ENCODE measurements at places on chromosomes 6 and 20. TPM values are rescaled to one million over a fixed set of nuclear protein-coding genes. Genes with fewer than 3 reads are reported as not detected.

Gene PLAGL1
- total RNA-seq, result 52.1 TPM

Gene TREML1
- total RNA-seq, result not detected

DNA sequence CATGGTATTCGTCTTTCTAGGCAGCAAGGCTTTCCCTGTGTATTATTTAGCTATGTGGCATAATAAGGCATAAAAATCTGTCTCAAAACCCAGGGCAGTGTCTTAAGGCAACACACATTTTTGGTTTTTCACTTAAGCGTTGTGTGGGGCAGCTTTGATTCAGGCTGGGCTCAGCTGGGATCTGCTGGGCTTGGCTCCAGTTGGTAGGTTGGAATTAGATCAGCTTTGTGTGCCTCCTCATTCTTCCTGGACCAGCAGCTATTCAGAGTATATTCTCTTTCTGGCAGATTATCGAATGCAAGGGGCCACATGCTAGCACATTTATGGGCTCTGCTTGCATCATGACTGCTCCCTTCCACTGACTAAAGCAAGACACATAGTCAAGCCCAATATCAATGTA, 487.9 kb downstream of the RFPL4B start:
- no peak overlapping the region for H3K4me3 ChIP-seq
- no peaks in the 10 kb centered on the region for H3K36me3 ChIP-seq
- no peak overlapping the region for H3K27ac ChIP-seq
- H3K4me1 ChIP-seq, result no peaks in the 10 kb centered on the region
- DNase-seq, result no peak

DNA sequence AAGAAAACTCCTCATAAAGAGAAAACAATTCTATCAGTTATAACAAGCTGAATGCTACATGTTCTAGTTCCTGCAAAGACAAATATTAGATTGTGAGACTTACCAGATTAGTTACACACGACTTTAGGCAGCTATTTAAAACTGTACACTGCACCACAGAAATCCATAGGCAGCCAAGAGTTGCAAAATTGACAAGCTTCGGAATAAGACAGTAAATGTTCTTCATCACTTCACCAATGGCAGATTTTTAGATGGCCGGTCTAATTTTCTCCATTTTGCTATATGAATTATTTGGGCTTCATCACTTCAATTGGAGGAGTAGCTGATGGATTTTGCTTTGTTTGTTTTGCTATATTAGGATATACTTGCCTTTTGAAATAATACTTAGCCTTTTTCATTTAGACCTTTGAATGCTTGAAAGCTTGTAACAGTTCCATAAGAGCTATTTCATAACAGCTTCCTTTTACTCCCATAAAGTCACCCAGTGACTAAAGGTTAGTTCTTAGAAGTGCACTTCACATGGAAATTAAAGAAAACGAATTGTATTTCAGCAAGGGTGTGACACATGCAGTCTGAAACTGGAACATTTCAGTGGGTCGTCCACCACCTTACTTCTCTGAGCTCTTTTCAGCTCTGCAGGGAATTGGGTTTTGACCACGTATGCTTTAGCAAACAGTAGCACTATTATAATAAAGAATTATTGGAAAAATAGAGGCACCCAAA, at the start of gene ROS1:
ROS1 (minus strand) TSS at position 512 of the 723 bp plus-strand sequence; CDS start at position 226, 286 bp downstream.
- H3K36me3 ChIP-seq, result peaks cover 19% of the 10 kb centered on the region
- DNase-seq, result peak; percentile 70
- H3K27ac ChIP-seq, result peak within 1 kb of the TSS; percentile 76
- no peaks in the 10 kb centered on the region for H3K27me3 ChIP-seq
- H3K4me3 ChIP-seq, result peak within 1 kb of the TSS; percentile 79

DNA sequence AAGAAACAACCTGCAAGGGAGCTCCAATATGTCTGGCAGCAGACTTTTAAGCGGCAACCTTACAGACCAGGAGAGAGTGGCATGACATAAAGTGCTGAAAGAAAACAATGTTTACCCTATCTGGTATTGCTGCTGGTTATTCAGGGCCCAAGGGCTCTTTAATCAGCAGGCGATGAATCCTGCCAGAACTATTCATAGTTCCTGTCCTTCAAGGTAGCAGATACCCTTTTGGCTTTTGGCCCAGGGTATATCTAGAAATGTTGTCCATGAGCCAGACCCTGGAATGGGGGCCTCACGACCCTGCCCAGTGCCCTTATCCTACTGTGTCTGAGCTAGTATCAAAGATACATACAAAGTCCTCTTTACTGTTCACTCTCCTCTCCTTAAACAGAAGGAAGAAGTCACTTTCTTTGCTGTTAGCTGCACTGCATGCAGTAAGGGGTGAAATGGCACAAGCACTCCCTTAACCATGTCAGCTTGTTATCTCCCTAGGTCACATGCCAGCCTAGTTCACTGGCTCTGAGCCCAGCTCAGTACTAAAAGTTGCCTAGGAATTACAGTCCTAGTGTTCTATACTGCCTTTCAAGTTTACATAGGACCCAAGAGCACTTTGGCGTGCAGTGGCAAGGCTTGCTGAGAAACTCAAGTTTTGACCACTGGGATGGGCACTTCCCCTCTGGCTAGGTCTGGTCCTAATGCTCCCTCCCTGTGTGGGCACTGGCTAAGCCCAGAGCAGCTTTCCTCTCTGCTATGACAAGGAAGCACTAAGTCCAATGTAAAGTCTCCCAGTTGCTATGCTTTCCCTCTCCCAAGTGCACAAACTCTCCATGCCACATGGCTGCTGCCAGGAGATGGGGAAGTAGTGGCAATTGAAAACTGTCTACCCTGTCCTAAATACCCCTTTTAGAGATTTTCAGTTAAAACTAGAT, 122.0 kb downstream of the HTR1B start:
- peak overlapping the region; percentile 50 for H3K27ac ChIP-seq
- no peaks in the 10 kb centered on the region for H3K27me3 ChIP-seq
- H3K4me3 ChIP-seq, result no peak overlapping the region
- no peak for DNase-seq
- peaks cover 7% of the 10 kb centered on the region for H3K4me1 ChIP-seq
- peaks cover 5% of the 10 kb centered on the region for H3K36me3 ChIP-seq

DNA sequence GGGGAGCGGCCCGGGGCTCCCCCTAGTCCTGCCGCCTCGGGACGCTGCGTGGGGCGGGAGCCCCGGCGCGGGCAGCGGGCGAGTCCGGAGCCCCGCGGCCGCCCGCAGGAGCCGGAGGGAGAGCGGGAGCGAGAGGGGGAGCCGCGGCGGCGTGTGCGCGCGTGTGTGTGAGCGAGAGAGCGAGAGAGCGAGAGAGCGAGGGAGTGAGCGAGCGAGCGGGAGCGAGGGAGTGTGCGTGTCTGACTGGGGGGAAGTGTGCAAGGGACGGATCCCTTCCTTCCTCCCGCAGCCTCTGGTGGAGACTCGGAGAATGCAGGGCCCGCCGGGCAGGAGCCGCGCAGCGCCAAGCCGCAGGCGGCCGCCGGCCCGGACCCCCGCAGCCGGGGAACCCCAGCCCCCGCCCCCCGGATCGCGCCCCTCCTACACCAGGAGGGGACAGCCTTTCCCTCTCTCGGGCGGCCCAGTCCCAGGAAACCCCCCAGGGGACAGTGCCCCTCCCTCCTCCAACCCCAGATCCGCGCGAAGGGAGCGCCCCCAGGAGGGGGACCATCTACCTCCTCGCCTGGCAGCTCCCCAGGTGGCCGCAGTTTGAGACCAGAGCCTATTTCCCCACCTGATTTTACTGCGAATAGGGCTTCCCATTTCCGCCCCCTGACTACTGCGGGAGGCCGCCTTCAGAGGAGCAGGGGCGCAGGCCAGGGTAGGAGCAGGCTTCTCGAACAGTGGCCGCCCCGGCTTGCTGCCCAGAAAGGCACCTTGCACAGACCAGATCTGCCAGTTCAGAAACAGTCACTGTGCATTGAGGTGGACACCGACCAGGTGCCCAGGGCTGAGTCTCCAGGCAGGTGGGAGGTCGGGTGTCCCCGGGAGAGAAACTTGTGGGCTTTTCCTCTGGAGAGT, at the start of gene CDH22:
CDH22 (minus strand) TSS at position 241 of the 900 bp plus-strand sequence. CDS start 57,204 bp downstream, outside the sequence.
- H3K36me3 ChIP-seq, result no peaks in the 10 kb centered on the region
- no peak within 1 kb of the TSS for H3K27ac ChIP-seq
- H3K4me1 ChIP-seq, result peaks cover 13% of the 10 kb centered on the region
- DNase-seq, result no peak
- H3K4me3 ChIP-seq, result no peak within 1 kb of the TSS

- no peak for DNase-seq
- no peaks in the 10 kb centered on the region for H3K27me3 ChIP-seq
- H3K36me3 ChIP-seq, result peaks cover 15% of the 10 kb centered on the region
- H3K4me1 ChIP-seq, result peaks cover 32% of the 10 kb centered on the region
- no peak overlapping the region for H3K27ac ChIP-seq
- no peak overlapping the region for H3K4me3 ChIP-seq
Observed at GRCh38 chr6:144351379-144352127, 66.4 kb downstream of the UTRN start.
